A549 treated with CpdA at 1 μM for 4 hours (cell line): ENCODE measurements at places on chromosomes 7 and 10. TPM values are rescaled to one million over a fixed set of nuclear protein-coding genes. Genes with fewer than 3 reads are reported as not detected.

GPR37 gene
- total RNA-seq, result 0.43 to 0.85 TPM (median 0.71 TPM) in 5 replicates

SLC16A12 gene
- 0.03 to 0.11 TPM in 2 of 5 replicates, not detected in the others for total RNA-seq

TMEM229A gene
- not detected in 5 replicates for total RNA-seq

OR2A1 gene
- not detected in 5 replicates for total RNA-seq

FAM237B gene
- not detected in 5 replicates for total RNA-seq

HOXA6 gene
- 1.4 to 1.9 TPM (median 1.8 TPM) in 5 replicates for total RNA-seq

STEAP1B gene
- 0.03 to 0.21 TPM (median 0.17 TPM) in 3 of 5 replicates, not detected in the others for total RNA-seq

PLAC9 gene
- total RNA-seq, result 0.16 to 0.50 TPM in 2 of 5 replicates, not detected in the others

CARD11 gene
- total RNA-seq, result 1.1 to 2.1 TPM (median 1.4 TPM) in 5 replicates

PIK3AP1 gene
- total RNA-seq, result 0.36 to 0.92 TPM (median 0.66 TPM) in 5 replicates

PLEKHS1 gene
- total RNA-seq, result 0.02 to 0.13 TPM (median 0.07 TPM) in 4 of 5 replicates, not detected in the other

SORBS1 gene
- total RNA-seq, result 0.56 to 0.91 TPM (median 0.58 TPM) in 5 replicates

TAS2R4 gene
- total RNA-seq, result 0.06 to 0.26 TPM (median 0.12 TPM) in 5 replicates

FAM180A gene
- 0.06 TPM in 1 of 5 replicates, not detected in the others for total RNA-seq

MSS51 gene
- 0.40 to 0.58 TPM (median 0.48 TPM) in 5 replicates for total RNA-seq

TAC1 gene
- 0.30 TPM in 1 of 5 replicates, not detected in the others for total RNA-seq

LRRC18 gene
- total RNA-seq, result not detected in 5 replicates

C7orf33 gene
- not detected in 5 replicates for total RNA-seq

HOXA3 gene
- total RNA-seq, result 5.3 to 13.3 TPM (median 10.6 TPM) in 5 replicates

ZNF485 gene
- total RNA-seq, result 1.6 to 2.8 TPM (median 2.1 TPM) in 5 replicates

SNX13 gene
- total RNA-seq, result 12.3 to 18.0 TPM (median 15.1 TPM) in 5 replicates

CADPS2 gene
- total RNA-seq, result 0.04 to 0.19 TPM (median 0.07 TPM) in 5 replicates

CUZD1 gene
- 1.1 to 1.9 TPM (median 1.4 TPM) in 5 replicates for total RNA-seq

EBLN1 gene
- total RNA-seq, result 0.08 TPM in 1 of 5 replicates, not detected in the others

EPHB6 gene
- 0.23 to 0.49 TPM (median 0.38 TPM) in 5 replicates for total RNA-seq

LRRD1 gene
- not detected in 5 replicates for total RNA-seq

LIPJ gene
- not detected in 5 replicates for total RNA-seq

NEUROG3 gene
- total RNA-seq, result not detected in 5 replicates

CNPY1 gene
- not detected in 5 replicates for total RNA-seq

DNAJC2 gene
- total RNA-seq, result 43.7 to 54.9 TPM (median 46.4 TPM) in 5 replicates

ASB15 gene
- total RNA-seq, result not detected in 5 replicates

ANXA8 gene
- total RNA-seq, result 24.8 to 35.3 TPM (median 28.1 TPM) in 5 replicates

FAM131B gene
- 0.48 to 0.73 TPM (median 0.54 TPM) in 5 replicates for total RNA-seq

TMEM178B gene
- total RNA-seq, result 1.3 to 1.6 TPM (median 1.4 TPM) in 5 replicates

LEP gene
- total RNA-seq, result not detected in 5 replicates
